ENCODE measurements at places on chromosomes 11 and 22. TPM values are rescaled to one million over a fixed set of nuclear protein-coding genes. Genes with fewer than 3 reads are reported as not detected.

- no peak for DNase-seq
Observed at GRCh38 chr11:36354221-36355003, 58.3 kb downstream of the PRR5L start.

GRCh38 chr11:83865636-83866461 lies 579.7 kb upstream of the CCDC90B start:
- DNase-seq: no peak

DNA sequence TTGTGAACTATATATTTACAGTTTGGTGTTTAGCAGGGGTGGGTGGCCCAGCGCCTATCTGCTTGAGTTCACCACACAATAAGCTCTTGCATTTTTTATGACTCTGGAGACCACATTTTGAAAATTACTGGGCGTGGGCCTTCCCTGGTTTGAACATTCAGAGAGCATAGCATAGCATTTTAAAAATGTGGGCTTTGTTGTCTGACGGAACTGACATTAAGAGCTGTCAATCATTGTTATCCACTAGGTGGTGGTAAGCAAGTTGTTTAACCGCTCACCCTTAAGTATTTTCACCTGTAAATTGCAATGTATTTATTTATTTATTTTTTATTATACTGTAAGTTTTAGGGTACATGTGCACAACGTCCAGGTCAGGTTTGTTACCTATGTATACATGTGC lies 1.0 kb downstream of the NLRP14 start:
- DNase-seq: no peak

The FGF4 gene
- not detected for total RNA-seq
